ENCODE measurements at places on chromosomes 12 and 14.

- DNase-seq, result no peak
These were observed 63.2 kb upstream of the RFX4 start for GRCh38 chr12:106519607-106520021.

DNA sequence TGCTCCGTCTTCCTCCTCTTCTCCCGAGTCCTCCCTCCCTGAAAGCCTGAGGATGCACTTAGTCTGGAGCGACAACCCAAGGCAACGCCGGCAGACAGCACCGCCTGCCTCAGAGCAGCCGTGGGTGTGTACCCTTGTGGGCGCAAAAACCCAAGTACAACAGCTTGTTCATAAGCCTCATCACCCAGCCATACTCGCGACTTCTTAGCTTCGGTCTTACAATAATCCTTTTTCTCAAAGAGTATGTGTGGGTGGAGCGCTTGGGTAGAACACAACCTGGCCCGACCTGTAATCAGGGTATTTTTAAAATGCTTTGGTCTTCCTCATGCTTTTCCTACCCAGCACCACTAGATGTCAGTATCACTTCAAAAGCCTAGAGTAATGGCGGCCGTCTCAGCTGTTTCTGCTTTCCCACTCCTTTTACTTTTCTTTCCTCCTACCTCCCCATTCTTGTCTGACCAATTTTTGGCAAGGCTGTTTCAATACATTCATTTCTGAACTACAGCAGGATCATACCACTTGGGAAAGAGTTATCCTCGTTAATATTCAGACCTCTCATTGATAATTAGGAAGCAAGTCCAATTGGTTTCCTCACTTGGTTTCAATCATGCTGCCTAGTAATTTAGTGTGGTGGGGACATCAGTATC lies 198.9 kb downstream of the EPS8 start:
- peak; percentile 83 for DNase-seq

DNA sequence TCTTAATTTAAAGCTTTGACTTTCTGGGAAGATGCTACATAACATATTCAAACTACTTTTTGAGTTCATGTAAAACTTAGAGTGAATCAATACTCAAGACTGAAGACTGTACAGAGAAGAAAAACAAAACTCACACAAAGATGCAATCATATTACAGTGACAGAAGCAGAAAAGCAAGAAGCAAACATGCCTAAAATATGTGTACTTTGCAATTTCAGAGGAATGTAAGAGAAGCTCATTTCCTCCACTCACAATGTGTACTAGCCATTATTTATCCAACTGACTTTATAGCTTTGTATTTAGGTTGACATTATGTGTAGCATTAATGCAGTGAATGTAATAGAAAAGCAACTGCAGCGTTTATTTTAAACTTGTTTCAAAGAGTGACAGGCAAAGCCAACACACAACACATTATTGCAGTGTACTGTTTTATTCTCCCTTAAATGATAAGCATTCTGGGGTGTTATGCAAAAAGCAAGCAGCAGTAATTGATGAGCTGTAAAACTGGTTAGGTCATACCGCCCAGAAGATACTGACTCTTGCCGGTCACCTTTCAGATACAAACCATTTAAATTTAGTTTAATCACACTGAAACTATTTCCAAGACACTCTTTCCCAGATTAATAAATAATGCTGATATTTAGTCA lies 88.2 kb upstream of the PAWR start:
- no peak for DNase-seq

- peak; percentile 58 for DNase-seq
These were observed 72.4 kb downstream of the TTC9 start for GRCh38 chr14:70714055-70714550.

GRCh38 chr12:48281811-48282210 lies 68.9 kb downstream of the ZNF641 start:
- no peak for DNase-seq

DNA sequence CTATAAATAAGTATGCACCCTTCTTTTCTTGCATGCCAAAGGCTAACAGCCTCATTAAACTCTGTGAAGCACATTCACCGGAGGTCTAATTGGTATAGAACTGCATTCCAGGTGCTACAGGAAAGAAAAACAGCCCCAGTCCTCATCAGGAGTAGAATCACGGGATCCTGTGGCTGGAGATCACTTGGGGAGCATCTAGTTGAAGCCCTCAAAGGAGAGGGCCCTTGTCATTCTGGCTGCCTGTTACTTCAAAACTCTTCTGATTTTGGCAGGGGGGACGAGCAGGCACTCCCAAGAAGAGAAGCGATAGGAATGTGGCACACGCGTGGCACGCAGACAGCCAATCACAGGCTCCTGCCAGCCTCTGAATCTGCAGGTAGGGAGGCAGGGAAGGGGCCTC lies 154.4 kb downstream of the TTC7B start:
- no peak for DNase-seq

DNA sequence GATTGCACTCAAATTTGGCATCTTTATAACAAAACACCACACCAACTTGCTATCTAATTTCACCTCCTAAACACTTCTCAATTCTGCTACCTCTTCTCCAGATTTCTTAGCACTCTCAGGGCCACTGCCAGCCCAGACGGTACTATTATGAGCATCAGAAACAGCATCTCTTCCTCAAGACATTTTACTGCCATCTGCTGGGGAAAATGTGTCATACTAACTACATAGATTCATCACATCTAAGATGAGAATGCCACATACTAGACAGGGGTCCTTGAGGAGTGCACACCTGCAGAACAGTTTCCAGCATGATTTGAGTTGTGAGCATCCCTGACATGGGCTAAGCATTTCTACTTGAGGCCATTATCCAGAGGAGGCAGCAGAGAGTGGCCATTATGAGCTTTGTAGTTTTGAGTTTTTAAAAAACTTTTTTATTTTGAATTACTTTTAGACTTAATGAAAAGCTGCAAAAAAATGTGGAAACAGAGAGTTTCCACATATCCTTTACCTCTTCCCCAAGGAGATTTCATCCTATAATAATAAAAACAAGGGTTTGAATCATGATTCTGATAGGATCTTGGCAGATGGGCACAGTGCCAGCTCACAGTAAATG lies 15.1 kb upstream of the GRIP1 start:
- DNase-seq, result peak; percentile 89

GRCh38 chr12:120445911-120446843 lies at the start of the genes GATC and TRIAP1:
TSS of gene GATC (plus strand) at chr12:120446444. CDS start at chr12:120446481, 37 bp downstream.
TSS of gene TRIAP1 (minus strand) at chr12:120446384. CDS start at chr12:120446372, 12 bp downstream.
- peak; percentile 89 for DNase-seq

GRCh38 chr12:30700216-30700900 lies 4.7 kb upstream of the IPO8 start:
- no peak for DNase-seq

DNA sequence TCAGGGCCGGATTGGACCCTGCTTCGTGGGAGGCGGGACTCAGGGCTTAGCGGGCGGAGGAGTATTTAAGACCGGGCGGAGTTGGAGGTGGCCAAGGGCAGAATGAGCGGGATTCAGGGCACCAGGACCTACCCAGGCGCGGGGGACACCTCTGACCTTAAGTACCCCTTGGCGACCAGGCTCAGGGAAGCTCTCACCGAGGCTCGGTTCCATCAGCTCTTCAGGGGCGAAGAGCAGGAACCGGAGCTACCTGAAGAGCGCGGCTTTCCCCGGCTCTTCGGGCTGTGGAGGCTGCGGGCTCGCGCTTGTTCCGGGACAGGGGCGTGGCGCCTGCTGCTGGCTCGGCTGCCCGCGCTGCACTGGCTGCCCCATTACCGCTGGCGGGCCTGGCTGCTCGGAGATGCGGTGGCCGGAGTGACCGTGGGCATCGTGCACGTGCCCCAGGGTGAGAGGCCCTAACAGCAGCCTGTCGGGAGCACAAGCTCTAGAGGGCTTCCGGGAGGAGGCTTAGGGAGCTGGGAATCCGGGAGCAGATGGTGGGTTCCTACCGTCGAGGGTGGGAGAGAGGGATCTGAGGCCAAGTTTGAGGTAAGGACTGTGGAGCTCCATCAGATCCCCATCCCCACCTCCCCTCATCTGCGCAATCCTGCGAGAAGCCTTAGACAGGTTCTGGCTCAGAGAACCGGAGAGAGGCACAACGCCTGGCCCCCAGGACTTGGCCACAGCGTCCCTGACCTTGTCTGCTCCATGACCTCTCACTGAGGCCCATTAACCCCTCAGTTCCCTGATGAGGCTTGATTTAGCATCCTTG lies 8.4 kb downstream of the ARHGEF25 start:
- DNase-seq, result no peak

DNA sequence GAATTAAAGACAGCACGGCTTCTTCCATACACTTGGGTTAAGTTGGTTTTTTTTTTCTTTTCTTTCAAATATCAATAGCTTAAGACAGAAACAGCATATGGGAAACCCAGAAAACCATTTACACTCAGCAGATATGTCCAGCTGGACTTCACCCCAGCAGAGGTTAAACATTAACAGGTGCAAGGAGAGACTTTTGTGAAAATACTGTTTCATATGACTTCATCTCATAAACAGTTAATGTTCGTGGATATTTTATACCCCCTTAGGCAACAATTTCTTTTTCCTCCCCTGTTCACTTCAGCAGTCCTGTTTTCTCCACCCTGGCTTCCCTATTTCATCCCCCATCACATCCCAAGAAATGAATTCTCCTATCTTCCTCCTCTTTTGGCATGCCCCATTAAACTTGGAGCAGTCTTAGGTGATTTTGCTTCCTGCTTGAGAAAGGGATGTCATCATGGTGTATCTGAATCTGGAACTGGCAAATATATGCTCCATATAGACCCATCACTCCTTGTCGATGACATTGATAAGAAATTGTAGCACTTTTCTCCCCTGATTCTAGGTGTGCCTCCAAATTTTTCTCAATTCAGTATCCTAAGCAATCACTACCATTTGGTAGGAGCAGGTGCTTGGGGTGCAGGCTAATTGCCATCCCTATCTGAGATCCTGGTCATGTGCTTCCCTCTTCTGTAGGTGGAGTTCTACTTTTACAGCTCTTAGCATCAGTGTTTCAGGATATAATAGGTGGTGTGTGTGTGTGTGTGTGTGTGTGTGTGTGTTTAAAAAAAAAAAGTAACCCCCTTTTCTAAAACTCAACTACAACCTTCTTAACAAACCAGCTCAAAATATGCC lies 67.9 kb downstream of the BMP4 start:
- DNase-seq, result peak; percentile 28

- DNase-seq, result no peak
These were observed 237.6 kb downstream of the ATXN7L3B start for GRCh38 chr12:74775276-74775675.

DNA sequence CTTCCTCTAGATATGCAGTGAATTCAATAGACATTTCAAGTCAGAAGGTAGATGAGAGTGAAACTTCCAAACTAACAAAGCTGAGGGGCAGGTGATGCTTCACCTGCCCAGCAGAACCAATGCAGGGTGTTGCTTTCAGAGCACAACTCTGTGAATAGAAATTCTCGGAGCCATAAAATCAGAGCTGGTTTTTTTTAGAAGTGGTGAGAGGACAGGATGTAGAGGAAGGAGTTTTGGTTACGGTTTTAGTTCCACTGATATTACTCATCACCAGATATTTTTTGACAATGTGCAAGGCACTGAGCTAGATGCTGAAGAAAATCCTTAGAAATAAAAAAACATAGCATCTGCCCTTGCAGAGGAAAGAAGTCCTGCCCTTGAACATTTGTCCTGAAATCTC lies 62.2 kb downstream of the BMP4 start:
- DNase-seq, result peak; percentile 29

DNA sequence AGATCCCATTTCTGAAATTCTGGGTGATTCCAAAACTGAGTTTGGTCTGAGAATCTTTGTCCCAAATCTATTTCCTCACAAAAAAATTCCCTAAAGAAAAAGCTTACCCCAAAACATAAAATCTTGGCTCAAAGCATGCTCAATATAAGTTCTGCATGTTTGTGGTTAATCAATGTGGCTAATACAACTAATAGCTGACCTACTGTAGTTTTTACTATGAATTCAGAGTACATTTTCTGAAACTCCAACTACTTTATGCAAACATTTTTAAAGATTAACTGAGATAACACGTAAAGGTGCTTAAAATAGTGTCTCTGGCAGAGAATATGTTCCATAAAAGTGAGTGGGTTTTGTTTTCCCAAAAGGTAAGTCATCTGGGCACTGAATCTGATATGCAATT lies 133.1 kb downstream of the MED13L start:
- DNase-seq, result no peak

- DNase-seq, result no peak
These were observed 143.8 kb upstream of the ARID2 start for GRCh38 chr12:45585522-45586230.
